ENCODE measurements at places on chromosomes 5 and 9. TPM values are rescaled to one million over a fixed set of nuclear protein-coding genes. Genes with fewer than 3 reads are reported as not detected.

DNA sequence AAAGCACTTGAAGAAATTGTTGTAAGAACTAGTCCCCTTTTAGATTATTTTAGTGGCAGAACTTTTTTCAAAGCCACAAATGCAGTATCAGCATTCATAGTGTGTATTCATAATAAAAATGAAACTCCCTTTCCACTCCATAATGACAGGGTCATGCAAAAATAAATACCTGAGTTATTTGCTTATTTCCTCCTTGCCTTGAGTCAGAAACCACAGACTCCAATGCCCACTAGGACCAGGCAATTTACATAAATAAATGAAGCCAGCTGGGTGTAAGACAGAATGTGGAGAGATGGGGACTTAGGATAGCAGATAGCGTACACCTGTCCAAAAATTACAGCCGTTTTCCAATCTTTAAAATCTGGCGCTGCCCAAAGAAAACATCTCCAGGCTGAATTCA is 417.8 kb downstream of the TMEM161B start:
- H3K4me3 ChIP-seq, result no peak overlapping the region
- peaks cover 45% of the 10 kb centered on the region for H3K4me1 ChIP-seq
- H3K27me3 ChIP-seq, result no peaks in the 10 kb centered on the region
- no peak for DNase-seq
- no peaks in the 10 kb centered on the region for H3K36me3 ChIP-seq

- H3K4me1 ChIP-seq, result no peaks in the 10 kb centered on the region
- no peaks in the 10 kb centered on the region for H3K27me3 ChIP-seq
- no peaks in the 10 kb centered on the region for H3K36me3 ChIP-seq
- H3K4me3 ChIP-seq, result no peak overlapping the region
Observed at GRCh38 chr9:118059484-118060278, 355.5 kb downstream of the TLR4 start.

DNA sequence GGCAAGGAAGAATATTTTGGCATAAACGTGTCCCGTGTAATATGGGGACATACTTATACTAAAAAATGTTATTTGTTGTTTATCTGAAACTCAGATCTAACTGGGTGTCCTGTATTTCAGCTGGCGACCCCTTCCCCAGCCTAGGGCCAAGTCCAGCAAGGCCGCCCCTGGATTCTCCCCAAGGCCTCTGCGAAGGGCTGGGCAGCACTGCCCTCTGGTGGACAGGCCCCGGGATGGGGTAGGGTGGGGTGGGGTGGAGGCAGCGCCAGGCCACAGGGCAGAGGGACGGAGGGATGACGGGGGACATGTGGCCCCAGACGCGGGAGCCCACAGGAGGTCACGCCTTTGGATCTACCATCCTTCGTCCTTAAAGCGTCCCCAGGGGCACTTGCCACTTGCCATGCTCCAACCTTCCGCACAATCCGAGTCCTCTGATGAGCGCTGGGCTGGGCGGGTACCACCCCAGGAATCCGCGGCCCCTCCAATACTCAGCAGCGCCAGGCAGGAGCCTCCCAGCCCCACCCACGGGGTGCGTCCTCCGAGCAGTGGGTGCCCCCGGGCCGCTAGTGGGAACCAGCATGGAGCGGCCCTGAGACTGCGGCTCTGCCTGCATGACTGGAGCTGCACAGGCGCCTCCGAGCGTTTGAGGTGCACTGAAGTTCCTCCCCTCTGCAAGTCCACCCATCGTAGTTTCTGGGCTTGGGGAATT is 7.1 kb upstream of the AGPAT2 start:
- no peak overlapping the region for H3K27ac ChIP-seq
- H3K4me1 ChIP-seq, result peaks cover 11% of the 10 kb centered on the region
- H3K27me3 ChIP-seq, result peaks cover 5% of the 10 kb centered on the region
- peak; percentile 79 for DNase-seq
- H3K4me3 ChIP-seq, result no peak overlapping the region

DNA sequence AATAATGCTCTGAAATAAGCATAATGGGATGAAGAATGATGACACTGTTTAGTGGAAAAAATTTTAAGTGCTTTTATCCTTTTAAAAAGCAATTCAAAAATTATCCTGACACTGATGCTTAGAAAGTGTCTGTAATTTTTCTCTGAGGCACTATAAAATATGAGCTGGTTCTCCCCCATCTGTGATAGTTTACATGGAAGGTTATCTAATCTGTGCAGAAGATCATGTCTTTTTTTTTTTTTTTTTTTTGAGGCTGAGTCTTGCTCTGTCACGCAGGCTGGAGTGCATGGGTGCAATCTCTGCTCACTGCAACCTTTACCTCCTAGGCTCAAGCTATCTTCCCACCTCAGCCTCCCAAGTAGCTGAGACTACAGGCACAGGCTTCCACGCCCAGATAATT is 15.2 kb upstream of the TAF11L2 start:
- no peak for DNase-seq
- no peak overlapping the region for H3K27ac ChIP-seq
- no peaks in the 10 kb centered on the region for H3K4me1 ChIP-seq
- H3K4me3 ChIP-seq, result no peak overlapping the region

THBS4 gene
- 40.5 TPM for total RNA-seq

LECT2 gene
- total RNA-seq, result not detected
